ENCODE measurements at places on chromosomes 7 and 10. TPM values are rescaled to one million over a fixed set of nuclear protein-coding genes. Genes with fewer than 3 reads are reported as not detected.

DNA sequence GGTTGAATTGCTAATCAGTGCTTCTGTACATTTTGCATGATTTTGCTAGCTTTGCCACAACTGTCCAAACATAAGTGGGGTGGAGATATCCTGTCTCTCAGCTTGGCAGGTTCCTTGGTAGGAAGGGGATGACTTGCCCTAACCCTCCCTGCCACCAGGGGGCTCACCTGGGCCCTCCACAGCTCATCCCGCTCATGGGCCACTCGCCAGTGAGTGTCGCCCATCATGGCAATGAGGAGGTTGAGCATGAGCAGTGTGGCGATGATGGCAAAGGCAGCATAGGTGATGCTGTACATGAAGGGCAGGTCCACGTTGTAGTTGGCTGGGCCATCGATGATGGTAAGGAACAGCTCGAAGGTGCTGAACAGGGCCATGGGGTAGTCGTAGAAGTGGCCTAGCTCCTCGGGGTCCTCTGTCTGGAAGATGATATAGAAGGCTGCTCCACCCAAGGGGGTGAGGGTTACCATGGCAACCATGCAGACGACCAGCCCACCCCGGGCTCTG lies 12.2 kb downstream of the TRPV6 start:
- no peak for DNase-seq

The UPK3B gene
- not detected for total RNA-seq

The TEX36 gene
- not detected for total RNA-seq

DNA sequence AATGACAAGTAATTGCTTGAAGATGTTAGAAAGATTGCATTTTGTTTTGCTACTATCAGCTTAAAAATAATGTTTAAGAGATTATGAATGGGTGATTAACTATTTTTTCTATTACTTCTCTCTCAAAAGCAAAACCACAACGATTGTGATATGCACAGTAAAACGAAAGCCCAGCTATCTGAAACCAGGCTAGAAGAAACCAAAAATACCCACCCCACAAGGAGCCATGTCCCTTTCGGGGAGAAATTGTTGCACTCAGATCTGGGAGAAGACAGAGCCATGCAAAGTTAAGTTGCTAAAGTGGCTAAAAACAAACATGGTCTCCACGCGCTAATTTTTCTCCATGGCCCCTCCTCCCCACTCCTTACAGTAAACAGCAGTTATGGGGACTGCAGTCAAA lies 173.6 kb downstream of the RPS24 start:
- DNase-seq = no peak

GRCh38 chr7:16915405-16915804 lies 33.6 kb upstream of the AGR3 start:
- DNase-seq = no peak

DNA sequence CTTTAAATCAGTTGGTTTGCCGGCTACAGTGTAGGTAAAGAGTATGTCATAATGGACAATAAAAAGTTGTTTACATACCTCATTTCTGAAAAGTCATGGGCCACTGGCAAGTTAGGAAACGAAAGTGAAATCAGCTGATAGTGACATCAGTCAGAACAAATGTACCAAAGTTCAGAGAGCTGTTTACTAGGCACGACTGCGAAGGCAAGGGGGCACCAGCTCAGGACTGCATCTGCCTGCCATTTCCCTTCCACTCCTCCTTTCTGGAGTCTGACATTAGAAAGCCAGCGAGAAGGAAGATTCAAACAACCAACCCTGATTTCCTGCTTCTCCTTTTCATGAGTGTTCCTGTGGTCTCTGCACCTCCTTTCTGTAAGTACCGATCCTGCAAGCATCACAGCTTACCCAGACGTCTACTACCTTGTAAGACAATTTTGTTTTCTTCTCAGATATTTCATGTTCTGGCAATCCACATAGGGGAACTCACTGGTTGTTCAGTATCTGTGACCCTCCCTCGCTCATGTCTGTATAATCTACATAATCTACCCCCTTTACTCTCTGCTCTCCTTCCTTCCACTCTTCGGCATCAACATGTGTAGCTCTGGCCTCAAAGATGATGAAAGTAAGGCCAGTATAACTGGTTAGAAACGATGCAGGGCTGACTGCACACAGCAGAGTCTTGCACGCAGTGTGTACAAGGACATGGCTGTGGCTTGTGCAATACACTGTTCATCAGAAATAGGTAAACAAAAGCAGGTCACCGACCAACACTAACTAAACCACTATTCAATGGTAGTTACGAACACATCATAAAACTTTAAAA lies at the start of gene TMEM140:
TSS of gene TMEM140 (plus strand) at position 174 of the 823 bp plus-strand sequence. CDS start 16,370 bp downstream, outside the sequence.
- peak; percentile 79 for DNase-seq

GRCh38 chr7:80624763-80625162 lies 13.7 kb upstream of the CD36 start:
- no peak for DNase-seq

DNA sequence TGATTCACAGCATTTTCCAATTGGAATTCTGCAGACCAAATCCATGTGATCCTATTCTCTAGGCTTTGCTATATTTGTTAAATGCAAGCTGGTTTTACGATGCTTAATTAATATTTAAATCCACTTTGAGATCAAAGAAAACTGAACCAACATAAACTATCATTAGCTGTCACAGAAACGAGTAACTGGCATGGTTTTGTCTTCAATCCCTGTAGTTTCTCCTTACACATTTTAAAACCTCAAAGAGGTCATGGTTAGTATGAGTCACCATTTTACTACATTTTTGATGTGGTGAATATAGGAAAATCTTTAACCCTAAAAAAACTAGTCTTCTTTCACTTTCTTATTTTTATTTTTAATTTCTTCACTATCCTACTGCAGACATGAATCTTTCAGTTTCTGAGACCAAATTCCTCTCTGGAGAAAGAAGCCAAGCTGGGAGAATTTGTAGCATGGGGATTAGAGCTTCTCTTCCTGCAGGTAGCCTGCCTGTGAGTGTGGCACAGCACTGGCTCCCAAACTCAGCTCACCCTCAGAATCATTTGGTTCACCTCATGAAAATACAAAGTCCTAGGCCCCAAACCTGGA lies 8.7 kb upstream of the LIPM start:
- no peak for DNase-seq

- no peak for DNase-seq
Measured at GRCh38 chr10:12036073-12036655, 6.4 kb downstream of the UPF2 start.

The SPDYE8 gene
- not detected for total RNA-seq

The AP3M1 gene
- 39.1 TPM for total RNA-seq

The PHKG1 gene
- total RNA-seq = 0.22 TPM

GRCh38 chr7:140586516-140586915 lies 54.1 kb downstream of the DENND2A start:
- no peak for DNase-seq

Data from epithelial cell of proximal tubule (primary cell).